Motor neuron (in vitro differentiated cells): ENCODE measurements at places on chromosomes 1 and 21. TPM values are rescaled to one million over a fixed set of nuclear protein-coding genes. Genes with fewer than 3 reads are reported as not detected.

GRCh38 chr1:30274173-30274970, 449.0 kb downstream of the MATN1 start:
- ATAC-seq, result peak; percentile 70

GRCh38 chr1:192158181-192158580, at the start of gene RGS18:
Gene RGS18 (plus strand): TSS chr1:192158462. CDS start chr1:192158638, 176 bp downstream.
- ATAC-seq, result peak; percentile 41

The SLC25A34 gene
- total RNA-seq, result 0.95 and 0.97 TPM in 2 replicates

DNA sequence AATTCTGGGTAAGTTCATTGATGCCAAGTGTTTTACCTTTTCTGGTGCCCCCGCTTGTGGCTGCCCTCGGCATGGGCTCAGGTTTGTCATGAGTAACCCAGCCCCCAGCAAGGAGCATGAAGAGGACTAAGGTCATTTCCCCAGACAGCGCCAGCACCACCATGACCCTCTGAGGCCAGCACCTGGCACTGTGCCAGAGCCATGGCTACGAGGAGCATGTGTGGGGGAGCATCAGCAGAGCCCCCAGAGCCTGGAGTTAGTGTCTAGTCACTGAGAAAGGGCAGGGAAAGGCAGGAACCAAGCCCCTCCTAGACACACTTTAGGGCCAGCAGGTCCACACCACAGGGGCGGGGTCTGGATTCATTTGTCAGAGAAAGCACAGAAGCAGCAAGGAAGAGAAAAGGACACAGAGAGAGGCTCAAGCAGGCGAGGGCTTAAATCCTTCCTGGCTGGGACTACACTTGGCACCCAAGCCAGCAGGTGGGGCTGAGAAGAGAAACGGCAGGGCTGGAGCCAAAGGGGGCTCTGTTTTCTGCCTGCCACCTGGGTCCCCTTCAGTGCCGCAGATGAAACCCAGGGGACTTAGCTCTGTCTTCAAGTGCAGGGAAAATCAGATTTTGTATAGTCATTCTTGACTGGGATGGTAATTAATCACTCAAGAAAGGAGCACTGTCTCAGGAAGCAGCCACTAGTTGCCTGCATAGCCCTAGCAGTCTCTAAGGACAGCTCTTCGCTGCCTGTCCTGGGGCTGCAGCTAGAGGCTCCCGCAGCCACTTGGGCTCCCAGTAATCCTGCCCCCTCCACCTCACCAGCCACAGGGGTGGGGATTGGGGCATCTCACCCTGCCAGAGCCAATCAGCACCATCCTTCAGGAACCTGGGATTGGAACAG, 79.6 kb upstream of the ZC3H12A start:
- peak; percentile 86 for ATAC-seq

DNA sequence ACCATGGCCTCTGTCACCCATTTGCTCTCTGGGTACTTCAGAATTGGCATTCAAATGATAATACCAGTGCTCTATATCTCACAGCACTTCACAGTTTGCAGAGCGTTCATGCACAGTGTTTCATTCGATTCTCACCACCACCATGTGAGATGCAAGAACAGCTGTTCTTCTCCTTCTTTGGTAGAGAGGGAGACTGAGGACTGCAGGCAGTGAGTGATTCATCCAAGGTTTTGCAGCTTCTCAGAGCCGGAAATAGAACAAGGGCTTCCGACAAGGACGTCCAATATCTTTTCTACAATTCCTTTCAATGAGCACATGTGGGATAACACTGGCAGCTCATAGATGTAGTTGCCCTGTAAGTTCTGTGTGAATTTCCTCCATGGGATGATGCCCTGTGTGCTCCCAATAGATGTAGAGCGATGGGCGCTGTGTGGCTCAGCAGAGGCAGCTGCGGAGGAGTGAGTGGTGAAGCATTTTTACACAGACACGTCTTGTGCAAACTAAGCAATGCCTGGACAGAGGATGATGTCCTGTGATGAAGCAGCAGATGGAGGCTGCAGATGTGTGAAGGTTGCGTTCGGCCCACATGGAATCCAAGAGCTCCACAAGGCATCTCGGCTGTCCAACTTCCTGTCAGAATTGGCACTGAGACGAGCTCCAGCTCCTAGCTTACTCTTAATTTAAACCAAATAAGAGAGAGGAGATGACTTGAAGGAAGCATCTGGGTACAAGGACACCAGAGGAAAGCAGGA, 24.9 kb downstream of the MT1HL1 start:
- ATAC-seq, result no peak

The CYP4X1 gene
- total RNA-seq, result 15.5 and 17.1 TPM in 2 replicates

DNA sequence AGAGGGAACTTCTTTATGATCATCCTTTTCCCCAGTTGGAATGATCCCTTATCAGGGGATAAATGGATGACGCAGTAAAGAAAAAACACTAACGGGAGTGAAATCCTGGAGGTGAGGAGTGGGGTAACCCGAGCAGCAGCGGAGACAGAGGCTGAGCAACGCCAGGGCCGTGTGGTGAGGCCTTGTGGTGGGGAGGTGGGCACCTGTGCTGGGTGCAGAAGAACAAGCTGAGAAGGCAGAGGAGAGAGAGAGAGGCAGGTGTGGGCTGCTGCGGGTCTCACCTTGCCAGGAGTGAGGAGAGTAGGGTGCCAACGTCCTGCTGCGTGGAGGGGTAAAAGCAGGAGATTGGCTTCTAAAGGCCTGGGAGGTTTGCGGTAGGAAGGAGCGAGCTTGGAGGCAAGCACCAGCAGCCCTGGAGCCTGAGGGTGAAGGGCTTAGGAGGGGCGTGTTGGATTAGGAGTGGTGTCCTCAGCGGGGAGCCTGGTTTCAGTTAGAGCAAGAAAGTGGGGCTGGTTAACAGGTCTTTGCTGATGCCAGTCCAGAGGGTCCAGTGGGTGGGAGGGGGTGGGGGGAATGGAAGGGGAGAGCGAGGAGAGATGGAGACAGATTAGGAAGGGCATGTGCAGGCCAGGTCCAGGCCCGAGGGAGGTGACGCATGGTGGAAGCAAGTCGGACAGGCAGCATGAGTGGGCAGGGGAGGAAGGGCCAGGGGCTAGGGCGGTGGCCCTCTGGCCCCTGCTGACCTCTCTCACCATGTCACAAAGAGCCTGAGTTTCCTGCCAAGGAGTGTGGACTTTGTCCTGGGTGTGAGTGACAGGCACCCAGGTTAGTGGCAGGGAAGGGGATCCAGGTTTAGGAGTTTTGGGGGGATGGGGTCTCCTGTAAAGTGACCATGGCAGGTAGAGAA, 36.7 kb upstream of the LHX4 start:
- peak; percentile 44 for ATAC-seq

DNA sequence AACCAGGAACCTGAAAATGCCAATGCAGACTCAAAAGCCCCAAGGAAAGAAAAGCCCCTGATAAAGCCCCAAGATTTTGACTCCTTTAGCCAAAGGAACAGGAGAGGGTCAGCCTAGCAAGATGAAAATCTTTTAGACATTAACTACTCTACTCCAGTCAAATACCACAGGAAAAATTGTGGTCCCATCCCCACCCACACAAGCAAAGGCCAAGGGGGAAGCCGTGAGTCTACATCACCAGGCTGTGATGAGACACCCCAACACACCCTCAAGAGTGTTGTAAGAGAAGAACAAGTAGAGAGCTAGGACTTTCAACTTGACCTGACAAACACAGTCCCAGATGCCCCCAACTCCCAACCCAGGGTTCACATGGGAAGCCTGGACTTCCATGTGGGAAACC, 192.8 kb upstream of the NR5A2 start:
- ATAC-seq, result no peak

DNA sequence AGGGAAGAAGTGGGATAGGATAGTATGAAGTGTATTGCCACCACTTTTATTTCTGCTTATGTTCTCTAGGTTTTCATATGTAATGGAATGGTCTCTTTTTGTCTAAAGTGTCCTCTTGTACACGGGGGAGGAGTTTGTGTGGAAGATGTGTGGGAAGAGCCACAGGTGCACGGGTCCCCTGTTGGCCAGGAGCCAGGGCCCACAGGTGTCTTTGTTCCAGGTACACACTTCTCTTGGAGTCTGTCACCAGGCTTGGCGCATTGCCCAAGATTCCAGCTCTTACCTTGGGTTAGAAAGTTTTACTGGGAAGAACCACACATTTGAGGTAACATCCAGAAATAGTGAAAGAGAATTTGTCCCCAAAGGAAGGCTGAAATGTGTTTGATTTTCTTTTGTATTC, 10.5 kb downstream of the TENT5C start:
- ATAC-seq, result no peak

- no peak for ATAC-seq
These were observed 38.2 kb downstream of the ALG14 start for GRCh38 chr1:95034506-95034905.

The UTS2 gene
- 42.9 and 113 TPM in 2 replicates for total RNA-seq

- no peak for ATAC-seq
These were observed 16.4 kb upstream of the VASH2 start for GRCh38 chr1:212933815-212934471.

DNA sequence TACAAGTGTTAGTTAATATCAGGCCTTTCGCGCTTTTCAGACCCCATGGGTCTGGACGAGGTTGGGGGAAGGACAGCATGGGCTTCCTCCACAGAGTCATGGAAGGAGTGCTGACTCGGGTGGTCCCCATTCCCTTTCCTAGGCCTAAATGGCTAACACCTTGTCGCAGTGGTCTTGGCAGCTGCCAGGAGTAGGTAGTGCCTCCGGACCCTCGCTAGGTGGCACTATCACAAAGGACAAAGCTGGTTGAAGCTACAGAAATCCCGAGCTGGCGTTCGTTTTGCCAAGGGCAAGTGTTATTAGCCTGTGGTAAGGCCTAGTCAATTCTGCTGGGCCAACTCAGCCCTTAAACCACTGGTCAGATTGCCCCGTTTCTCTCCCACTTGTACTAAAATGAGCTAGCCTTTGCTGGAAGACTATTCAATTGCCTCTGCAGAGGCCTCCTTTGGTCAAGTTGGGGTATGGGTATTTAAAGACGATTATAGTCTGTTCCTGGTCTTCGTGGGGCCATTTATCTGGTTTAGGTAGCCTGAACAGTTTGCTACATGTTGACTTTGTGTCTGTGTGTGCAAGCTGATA, 1.1 kb upstream of the UBE2Q1 start:
- ATAC-seq, result peak; percentile 52

DNA sequence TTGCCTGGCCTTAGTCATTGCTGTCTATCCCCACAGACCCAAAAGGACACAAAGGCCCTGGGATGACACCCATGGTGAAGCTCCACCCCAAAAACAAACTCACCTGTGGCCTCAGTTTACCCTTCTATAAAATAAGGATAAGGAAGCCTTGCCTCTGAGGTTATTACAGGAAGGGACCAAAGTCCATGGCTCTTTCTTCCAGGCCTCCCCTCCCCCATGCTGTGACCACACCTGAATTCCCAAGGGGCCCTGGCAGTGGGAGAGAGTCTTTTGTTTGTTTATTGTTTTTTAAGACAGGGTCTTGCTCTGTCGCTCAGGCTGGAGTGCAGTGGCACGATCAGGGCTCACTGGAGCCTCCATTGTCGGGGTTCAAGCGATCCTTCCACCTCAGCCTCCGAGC, 10.5 kb upstream of the TNFRSF25 start:
- no peak for ATAC-seq
